ENCODE measurements at places on chromosomes 2 and 18.

- no peak for DNase-seq
These were observed 24.2 kb upstream of the ZDBF2 start for GRCh38 chr2:206250041-206250897.

DNA sequence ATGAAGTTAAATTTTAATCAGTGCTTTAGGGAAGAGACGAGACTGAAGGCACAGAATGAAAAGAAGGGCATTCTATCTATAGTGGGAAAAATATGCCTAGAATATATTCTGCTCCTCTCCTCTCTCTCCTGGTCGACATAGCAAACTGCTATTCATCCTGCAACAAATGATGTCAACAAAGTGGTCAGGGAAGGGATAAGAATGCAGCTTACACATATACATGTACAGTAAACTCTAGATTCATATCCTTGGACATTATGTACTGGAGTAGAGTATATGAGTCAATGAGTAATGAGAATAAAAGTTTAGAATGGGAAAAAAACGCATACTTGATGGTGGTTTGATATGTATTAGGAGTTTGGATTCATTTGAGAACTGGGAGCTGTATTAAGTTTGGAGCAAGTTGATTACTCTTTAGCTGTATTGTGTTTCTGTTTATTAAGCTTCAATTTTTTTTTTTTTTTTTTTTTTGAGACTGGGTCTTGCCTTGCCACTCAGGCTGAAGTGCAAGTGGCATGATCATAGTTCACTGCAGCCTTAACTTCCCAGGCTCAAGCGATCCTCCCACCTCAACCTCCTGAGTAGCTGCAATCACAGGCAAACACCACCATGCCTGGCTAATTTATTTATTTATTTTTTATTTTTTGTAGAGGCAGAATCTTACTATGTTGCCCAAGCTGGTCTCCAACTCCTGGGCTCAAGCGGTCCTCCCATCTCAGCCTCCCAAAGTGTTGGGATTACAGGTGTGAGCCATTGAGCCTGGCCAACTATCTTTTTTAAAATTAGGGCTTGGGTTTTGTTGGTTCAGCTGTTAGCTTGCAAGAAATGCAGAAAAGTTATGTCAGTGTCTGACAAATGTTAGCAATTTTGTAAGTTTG lies 53.8 kb downstream of the STAT1 start:
- DNase-seq: no peak

GRCh38 chr2:222960126-222960525 lies 91.9 kb upstream of the KCNE4 start:
- DNase-seq: no peak

DNA sequence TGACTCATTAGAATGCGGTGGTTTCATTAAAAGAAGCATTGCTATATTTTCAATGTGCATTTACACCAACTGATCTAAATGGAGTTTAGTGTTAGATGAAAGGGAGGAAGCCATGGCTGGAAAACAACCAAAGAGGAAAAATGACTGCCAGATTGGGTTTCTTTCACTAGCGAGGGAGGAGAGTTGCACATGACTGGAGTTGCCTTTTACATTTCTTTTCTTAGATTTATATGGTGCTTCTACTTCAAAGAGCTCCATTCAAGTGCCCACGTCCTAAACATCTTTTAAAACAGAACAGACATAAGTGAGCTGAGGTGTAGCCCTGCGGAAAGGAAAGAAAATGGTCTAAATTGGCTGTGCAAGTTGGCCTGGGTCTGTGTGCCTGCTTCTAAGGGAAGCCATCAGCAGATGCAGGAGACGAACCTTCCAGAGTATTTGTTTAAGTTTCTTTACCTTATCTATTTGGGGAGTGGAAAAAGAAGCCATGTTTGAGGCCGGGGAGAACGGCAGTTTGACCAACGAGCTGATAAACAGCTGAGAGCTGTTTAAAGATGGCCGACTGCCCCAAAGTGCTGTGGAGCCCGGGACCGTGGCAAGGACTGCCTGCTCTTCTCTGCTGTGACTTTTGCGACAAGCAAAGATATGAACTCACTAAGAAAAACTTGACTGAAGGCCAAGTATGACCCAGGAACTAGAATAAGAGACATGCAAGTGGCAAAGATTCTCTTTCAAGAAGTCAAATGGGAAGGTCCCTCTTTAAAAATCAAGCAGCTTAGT lies 327.0 kb downstream of the ZNF516 start:
- DNase-seq: no peak

DNA sequence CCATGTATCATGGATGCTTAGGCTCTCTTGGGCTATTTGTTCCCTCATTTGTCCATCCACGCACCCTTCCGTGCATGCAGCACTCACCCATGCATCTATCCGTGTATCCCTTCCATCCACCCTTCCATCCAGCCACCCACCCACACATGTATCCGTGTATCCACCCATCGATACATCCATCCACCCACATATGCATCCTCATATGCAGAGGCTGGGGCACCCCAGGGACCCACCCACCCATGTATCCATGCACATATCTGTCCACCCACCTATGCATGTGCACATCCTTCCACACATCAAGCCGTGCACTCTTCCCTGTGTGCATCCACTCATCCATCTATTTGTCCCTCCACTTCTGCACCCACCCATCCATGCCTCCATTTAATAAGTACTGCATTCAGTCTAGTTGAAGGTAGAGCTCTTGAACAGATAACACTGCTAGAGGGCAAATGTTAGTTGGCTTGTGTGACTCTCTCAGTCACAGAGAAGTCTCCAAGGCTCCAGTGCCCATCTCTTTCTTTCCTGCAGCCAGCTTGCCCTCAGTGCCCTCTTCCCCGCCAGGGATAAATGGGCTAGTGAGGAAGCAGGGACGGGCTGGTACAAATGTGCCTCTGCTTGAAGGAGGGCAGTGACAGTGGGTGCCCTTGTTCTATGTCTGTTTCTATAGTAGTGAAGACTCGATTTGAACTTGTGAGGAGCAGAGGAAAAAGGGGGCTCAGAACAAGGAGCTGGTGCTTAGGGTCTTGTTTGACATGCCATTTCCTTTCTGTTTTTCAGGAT lies 61.5 kb downstream of the EMILIN2 start:
- DNase-seq: no peak

- no peak for DNase-seq
These were observed 254.7 kb downstream of the HDAC4 start for GRCh38 chr2:239146011-239146641.

- DNase-seq: no peak
These were observed 82.8 kb upstream of the ZNF521 start for GRCh38 chr18:25434745-25435144.

DNA sequence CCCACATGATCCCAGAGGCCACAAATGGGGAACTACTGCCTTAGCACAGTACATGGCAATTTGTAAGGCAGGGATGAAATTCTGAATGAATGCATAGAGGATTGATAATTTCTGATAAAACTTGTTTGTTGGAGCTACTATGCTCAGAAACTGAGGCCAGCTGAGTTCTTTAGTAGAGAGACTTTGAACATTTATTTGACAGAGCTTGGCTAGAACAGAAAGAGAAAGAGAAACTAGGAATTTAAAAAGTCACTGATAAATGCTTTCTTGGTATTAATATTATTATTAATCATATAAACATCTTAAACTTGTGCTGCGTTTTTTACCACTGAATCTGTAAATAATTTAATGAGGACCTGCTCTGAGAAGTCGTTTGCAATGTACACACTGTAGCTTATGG lies 923.7 kb upstream of the CNTNAP5 start:
- no peak for DNase-seq

DNA sequence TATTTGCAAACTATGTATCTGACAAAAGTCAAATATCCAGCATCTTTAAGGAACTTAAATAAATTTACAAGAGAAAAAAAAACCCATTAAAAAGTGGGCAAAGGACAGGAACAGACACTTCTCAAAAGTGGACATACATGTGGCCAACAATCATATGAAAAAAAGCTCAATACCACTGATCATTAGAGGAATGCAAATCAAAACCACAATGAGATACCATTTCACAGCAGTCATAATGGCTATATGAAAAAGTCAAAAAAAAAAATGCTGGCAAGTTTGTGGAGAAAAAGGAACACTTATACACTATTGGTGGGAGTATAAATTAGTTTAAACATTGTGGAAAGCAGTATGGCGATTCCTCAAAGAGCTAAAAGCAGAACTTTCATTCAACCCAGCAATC lies 130.3 kb upstream of the LHCGR start:
- no peak for DNase-seq

GRCh38 chr2:229454934-229455631 lies 184.0 kb upstream of the PID1 start:
- DNase-seq: no peak

DNA sequence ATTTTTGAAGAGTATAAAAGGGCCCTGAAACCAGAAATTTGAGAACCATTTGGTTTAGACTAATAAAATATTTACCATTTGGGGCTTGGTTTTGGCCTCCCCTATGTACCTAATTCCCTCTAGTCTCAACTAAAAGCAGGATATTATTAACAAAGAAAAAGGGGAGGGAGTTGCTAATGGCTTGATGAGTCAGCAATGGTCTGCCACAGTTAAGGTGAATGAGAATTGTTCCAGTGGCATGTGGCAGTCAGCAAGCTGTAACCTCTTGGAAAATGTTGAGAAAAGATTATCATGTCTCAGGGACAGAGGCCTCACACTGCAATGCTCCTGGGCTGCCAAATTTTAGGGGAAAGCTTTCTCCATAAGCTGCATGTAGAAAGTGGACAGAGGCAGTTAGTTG lies 20.1 kb upstream of the SLC39A10 start:
- no peak for DNase-seq

GRCh38 chr2:69983392-69983966 lies 22.0 kb upstream of the ASPRV1 start:
- no peak for DNase-seq

DNA sequence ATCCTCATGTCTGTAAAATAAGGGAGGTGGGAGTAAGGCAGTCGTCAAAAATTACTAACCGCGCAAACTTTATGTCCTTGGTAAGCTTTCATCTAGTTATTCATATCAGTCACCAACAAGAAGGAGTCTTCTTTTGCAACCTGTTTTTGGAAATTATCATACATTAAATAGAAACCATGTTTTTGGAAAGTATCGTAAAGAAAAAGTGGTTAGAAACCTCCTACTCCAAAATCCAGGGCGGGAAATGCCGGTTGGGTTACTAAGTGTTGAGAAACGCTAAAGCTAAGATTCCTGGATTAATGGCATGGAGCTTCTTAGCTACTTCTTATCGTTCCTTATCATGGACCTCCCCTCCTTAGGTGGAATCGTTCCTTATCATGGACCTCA lies 778 bp downstream of the BBS5 start:
- no peak for DNase-seq

GRCh38 chr2:119263656-119264055 lies 40.0 kb downstream of the STEAP3 start:
- no peak for DNase-seq

- DNase-seq: no peak
These were observed 43.7 kb upstream of the DARS1 start for GRCh38 chr2:136029149-136029548.

- no peak for DNase-seq
These were observed 297.6 kb downstream of the TMX3 start for GRCh38 chr18:68417166-68417799.

- no peak for DNase-seq
These were observed 215.5 kb downstream of the RNF144A start for GRCh38 chr2:7132753-7133152.

- DNase-seq: no peak
These were observed 282.1 kb downstream of the EN1 start for GRCh38 chr2:118565301-118565700.

DNA sequence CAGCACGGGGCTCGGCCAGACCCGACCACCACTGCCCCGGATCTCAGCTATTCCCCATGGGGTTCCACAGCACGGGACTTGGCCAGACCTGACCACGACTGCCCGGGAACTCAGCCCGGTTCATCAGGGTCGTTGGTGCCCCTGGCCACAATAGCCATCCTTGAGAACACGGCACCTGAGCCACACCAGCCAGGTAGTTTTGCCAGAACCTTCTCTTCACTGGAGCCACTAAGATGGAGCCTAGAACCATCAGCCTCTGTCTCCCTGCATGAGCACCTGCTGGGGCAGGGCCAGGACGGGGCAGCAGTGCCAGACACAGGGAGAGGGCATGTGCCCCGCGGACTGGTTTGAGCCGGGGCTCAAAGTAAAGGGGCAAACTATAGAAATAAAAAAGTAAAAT lies 11.4 kb upstream of the KCNG2 start:
- DNase-seq: no peak

- no peak for DNase-seq
These were observed 84.7 kb downstream of the TCF4 start for GRCh38 chr18:55503167-55503820.

DNA sequence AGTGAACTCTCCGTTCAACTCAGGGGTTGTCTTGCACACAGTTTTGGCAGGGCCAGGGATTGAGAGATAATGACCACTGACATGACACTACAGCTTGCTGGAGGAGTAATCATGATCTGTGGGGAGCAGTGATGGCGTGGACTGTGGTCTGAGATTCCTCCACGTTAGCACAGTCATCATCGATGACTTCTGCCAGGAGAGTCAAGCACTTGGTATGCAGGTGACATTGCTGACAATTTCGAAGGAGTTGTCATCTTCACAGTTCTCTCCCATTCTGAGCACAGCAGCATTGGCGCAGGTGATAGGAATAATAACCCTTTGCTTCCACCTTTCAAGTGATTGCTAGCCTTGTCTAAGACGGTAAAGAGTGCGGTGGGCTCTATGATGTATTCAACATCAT lies 79.8 kb downstream of the SGPP2 start:
- no peak for DNase-seq

GRCh38 chr2:18987592-18988073 lies 370.8 kb downstream of the OSR1 start:
- DNase-seq: no peak

All from AML-193 (cell line).